ENCODE measurements at places on chromosomes 16 and 17.

- no peak for DNase-seq
Observed at GRCh38 chr16:12569061-12569460, 234.6 kb downstream of the CPPED1 start.

DNA sequence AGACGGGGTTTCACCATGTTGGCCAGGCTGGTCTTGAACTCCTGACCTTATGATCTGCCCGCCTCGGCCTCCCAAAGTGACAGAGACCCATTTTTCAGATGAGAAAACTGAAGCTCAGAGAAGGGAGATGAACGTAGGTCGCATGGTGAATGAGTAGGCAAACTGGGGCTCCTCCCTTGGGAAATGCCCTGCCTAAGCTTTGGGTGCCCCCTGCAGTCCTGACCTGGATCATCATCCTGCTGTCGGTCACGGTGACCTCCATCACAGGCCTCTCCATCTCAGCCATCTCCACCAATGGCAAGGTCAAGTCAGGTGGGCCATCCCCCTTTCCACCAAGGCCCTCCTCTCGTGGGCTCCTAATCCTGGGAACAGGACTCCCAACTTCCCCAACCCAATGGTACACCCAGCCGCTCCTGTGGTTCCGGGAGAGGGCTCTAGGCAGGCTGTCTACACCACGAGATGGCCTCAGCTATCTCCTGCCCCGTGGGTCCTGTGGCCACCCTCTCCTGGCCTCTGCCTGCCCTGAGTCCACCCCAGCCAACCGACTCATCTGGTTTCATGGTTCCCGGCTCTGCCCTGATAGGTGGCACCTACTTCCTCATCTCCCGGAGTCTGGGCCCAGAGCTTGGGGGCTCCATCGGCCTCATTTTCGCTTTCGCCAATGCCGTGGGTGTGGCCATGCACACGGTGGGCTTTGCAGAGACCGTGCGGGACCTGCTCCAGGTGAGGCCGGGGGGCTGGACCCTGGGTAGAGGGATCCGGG lies 4.7 kb downstream of the SLC12A3 start:
- DNase-seq = peak; percentile 60

- no peak for DNase-seq
Observed at GRCh38 chr16:23564575-23565363, 7.2 kb downstream of the UBFD1 start.

DNA sequence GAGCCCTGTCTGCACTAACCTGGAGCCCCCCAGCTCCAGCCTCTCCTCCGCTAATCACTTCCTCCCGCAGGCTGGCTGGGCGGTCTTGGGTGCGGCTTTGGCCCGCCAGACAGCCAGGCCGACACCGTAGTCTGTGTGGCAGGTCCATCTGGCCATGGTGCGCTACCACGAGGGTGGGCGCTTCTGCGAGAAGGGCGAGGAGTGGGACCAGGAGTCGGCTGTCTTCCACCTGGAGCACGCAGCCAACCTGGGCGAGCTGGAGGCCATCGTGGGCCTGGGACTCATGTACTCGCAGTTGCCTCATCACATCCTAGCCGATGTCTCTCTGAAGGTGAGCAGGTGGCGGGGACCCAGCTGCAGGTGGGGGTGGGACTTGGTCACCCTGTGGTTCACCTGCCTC lies 30.7 kb upstream of the POLR3E start:
- no peak for DNase-seq

GRCh38 chr17:7654832-7655540 lies 4.3 kb downstream of the ATP1B2 start:
- no peak for DNase-seq

DNA sequence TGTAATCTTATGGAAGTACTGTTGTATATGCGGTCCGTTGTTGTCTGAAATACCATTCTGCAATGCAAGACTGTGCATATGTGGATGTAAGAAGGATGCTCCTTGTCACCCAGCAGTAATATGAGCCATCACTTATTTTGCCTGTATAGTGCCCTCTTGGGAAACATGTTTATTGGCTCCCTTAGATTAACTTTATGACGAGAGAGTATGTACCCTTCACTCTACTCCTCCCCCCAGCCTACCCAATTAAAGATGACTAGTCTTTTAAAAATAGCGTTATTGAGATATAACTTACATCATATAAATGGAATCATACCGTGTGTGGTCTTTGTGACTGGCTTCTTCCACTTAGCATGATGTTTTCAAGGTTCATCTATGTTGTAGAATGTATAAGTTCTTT lies 33.6 kb downstream of the FTO start:
- DNase-seq = no peak

DNA sequence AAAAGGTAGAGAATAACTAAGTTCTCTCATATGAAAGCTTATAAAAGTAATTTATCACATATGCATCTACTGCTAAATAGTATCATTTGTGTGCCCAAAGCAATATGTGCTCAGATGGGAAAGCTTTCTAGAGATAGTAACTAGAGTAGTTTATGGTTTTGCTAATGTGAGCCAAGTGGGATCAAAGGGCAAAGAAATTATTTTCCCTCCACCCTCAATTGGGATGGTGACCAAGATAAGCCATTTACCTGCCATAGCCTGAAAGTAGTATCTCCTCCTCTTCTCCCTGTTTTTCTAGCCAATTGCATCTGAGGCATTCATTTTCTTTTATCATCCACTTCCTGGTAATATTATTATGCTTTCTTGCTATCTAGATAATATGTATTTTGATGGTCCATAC lies 41.9 kb upstream of the KCNJ16 start:
- no peak for DNase-seq

Measured in activated naive CD8-positive, alpha-beta T cell treated with anti-CD3 and anti-CD28 coated beads, Interleukin-2, amount 50 U/mL, for 24 hours (primary cell).